ENCODE measurements at places on chromosomes 5 and 9.

- DNase-seq, result no peak
Measured at GRCh38 chr5:54589786-54590185, 72.2 kb downstream of the SNX18 start.

DNA sequence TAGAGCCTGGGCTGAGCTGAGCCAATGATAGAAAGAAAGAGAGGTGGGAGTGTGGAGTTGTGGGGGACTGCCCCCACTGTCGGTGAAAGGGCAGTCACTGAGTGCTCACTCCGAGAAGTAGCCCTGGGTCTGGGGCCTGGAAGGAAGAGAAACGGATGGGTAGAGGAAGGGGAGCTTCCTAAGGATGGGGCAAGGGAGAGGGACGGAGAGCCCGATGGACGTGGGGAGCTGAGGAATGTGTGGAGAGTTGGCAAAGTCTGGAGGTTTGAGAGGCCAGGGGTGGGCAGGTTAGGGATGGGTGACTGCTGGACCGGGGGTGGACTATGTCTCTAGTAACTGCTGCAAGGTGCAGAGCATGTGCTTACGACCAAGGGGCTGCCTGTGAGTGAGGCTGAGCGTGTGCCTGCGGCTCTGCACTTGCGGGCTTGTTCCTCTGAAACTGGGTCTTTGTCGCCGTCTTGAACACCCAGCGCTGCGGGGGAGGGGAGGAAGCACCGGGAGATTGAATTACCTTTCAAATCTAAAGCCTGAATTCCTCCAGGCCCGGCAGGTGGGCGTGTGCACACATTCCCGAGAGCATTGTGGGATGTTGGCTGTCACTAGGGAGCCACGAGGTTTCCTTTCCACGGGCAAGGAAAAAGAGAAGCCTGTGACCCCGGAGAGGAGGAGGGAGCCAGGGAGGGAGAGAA lies 76.4 kb upstream of the ARAP3 start:
- DNase-seq, result peak; percentile 68

DNA sequence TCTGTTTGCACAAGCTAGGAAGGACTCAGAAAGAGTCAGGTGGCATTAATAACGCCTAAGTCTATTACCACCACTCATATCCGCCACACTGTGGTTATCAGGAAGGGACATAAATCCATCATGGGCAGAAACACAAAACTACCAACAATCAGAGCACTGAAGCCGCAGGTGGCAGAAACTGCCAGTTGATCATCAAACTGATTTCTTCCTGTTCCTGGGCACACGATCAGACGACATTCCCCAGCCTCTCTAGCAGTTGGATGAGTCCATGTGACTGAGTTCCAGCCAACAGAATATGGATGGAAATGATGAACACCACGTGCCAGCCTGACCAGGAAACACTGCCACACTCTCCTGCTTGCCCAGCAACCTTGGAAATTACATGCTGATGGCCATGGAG lies 181.7 kb downstream of the ELAVL2 start:
- no peak for DNase-seq

GRCh38 chr5:129249886-129250285 lies 155.3 kb downstream of the ISOC1 start:
- DNase-seq, result no peak

DNA sequence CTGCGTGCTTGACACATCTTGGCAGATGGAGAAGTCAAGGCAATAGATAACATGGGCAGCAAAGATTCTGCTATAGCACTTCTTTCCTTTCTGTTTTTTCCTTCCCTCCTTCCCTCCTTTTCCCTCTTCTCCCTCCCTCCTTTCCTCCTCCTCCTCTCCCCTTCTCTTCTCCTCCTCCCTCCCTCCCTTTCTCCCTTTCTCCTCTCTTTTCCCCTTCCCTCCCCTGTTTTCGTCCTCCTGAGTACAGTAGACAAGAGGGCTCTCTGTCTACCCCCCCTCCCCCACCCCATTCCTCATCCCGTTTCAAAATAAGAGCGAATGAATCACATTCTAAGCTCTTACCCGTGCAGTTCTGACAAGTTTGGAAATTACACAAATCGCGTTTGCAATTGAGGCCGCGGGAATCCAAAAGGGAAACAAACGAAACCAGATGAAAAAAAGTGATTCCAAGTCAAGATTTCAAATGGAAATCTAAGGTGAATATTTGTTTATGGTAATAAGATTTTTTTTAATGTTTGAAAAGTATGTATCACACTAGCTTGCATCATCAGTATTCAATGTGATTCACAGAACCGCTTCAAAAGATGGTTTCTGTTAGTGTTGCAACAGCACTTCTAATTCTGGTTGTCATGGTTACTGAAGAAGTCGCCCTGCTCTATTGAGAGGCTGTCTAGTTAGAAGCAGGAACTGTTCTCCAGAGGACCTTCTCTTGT lies 1.3 kb downstream of the NIM1K start:
- DNase-seq, result no peak

DNA sequence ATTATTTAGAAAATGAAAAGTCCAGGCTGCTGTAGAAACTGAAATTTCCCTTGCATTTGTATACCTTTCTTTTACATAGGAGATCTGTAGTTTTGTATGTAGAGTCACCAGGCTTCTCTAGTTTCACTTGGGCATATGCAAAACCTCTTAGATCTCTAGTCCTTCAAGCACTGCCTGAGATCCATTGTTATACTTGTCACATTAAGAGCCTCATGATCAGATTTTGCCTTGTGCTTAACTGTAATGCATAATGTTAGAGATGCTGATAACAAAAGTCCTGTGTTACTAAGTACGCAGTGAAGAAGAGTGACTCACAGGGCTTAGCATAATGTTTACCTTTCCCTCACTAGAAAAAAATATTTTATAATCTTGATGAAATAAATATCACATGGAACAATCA lies 250.2 kb downstream of the CYLC2 start:
- peak; percentile 78 for DNase-seq

- DNase-seq, result no peak
Measured at GRCh38 chr9:117028103-117028858, 341.2 kb downstream of the TRIM32 start.

DNA sequence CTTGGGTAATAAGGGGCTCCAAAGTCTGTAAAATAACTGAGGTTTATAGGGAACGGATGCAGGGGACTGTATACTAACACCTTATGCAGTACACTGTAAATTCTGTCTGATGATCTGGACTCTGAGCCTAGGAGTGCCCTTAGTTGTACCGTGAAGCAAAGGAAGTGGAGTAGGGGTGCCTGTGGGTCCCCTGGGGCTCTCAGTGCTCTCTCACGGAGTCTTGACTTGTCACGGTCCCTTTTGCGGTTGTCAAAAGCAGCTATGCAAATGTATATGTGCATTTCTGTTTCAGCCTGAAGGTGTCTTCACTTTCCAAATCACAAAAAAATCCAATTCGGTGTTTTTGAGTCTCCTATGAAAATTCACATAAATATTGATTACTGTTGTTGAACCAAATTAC lies 17.8 kb downstream of the DMRT1 start:
- no peak for DNase-seq

GRCh38 chr9:71909887-71910649 lies 925 bp downstream of the ABHD17B start:
- no peak for DNase-seq

- no peak for DNase-seq
Measured at GRCh38 chr5:67401172-67401571, 204.6 kb upstream of the CD180 start.

DNA sequence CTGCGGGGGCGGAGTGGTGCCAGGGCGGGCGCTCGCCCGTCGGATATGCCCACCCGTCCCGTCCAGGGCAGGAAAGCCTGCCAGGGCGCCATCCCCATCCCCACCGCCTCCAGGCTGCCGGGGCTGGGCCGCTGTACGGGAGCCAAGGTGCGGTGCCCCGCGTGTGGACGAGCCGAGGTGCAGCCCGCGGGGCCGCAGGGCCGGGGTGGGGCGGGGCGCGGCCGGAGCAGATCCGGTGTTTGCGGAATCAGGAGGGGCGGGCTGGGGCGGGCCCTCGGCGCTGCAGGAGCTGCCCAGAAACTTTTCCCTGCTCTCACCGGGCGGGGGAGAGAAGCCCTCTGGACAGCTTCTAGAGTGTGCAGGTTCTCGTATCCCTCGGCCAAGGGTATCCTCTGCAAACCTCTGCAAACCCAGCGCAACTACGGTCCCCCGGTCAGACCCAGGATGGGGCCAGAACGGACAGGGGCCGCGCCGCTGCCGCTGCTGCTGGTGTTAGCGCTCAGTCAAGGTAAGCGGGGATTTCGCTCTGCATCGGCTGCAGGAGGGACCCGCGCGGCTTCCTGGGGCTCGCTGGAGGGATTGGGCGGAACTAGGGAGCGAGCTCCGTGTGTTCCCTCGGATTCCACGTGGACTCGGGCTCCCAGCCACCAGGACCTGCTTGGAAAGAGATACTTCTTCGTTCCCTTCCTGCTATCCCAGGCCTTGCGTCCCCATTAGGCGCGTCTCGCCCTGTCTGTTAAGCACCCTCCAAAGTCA lies at the start of gene ITGA2:
Gene ITGA2, plus strand, starts transcription at position 328 of the 756 bp plus-strand sequence. Its CDS starts 117 bp downstream, at position 445.
- DNase-seq, result peak; percentile 5

DNA sequence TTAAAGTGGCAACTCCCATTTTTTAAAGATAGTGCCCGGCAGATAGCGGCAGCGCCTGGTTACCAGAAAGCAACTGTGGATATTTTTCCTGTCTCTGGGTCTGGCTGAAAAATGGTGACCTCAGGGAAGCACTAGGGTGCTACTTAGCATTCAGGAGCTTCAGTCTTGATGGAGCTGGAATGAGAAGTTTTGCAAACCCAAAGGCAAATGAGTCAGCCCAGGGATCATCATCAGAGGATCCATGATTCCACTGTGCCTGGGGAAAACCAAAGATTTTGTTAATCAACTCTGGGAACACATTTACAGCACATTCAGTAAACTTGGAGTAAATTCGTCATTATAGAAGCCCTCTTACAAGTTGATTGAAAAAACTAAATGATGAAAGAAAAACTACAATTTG lies 26.7 kb downstream of the F2R start:
- no peak for DNase-seq

- DNase-seq, result peak; percentile 12
Measured at GRCh38 chr5:175696139-175696854, 38.4 kb downstream of the HRH2 start.

GRCh38 chr5:93055971-93056370 lies 525.0 kb downstream of the NR2F1-AS1 start:
- no peak for DNase-seq

DNA sequence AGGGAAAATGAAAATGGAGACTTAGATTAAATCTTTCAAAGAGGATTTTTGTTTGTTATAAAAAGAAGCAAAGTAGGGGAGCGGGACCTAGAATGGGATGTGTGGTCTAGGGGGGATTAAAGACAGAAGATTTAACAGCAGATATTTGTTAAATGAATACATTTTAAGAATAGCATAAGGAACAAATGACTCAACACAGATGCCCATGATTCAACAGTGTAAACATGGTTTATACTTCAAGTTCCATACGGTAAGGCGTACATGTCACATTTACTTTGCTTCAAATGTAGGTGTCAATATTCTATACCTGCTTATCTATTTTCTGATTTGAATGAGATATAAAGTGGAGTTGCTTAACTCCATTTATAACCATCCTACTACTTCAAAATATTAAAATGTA lies 1.5 kb downstream of the TICAM2 start:
- no peak for DNase-seq

DNA sequence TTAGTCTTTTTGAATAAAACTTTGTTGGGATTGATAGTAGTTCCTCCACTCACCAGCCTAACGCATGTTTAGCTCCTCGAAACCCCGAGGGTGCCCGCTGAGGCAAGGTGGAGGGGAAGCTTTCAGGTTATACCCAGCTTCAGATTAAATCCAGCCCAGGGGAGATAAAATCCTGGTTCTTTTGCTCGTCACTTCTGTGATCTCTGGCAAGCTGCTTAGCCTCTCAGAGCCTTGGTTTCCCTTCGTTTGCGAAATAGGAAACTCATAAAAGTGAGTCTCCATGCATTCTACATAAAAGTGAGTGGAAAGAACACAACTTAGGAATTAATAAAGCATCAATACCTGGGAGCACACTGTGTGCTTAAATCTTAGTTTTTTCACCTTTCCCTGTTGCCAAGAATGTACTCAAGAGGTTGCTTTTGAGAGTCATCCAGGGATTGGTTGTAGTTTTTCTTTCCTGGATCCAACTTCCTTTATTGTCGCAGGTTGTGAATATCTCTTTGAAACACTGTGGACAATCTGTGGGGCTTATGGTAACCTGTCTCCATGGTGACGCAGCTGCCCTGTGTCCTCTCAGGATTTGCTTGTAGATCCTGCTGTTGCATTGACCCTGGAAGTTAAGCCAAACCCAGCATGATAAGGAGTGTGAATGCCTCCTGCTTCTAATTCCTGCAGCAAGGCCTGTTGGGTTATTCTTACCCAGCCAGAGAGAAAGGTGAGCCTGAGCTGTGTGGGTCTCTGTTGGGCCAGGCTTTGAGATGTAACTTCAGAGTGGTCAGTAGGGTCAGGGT lies 2.0 kb downstream of the GALNT12 start:
- no peak for DNase-seq

GRCh38 chr9:121930956-121931355 lies 162.2 kb downstream of the TTLL11 start:
- DNase-seq, result no peak

DNA sequence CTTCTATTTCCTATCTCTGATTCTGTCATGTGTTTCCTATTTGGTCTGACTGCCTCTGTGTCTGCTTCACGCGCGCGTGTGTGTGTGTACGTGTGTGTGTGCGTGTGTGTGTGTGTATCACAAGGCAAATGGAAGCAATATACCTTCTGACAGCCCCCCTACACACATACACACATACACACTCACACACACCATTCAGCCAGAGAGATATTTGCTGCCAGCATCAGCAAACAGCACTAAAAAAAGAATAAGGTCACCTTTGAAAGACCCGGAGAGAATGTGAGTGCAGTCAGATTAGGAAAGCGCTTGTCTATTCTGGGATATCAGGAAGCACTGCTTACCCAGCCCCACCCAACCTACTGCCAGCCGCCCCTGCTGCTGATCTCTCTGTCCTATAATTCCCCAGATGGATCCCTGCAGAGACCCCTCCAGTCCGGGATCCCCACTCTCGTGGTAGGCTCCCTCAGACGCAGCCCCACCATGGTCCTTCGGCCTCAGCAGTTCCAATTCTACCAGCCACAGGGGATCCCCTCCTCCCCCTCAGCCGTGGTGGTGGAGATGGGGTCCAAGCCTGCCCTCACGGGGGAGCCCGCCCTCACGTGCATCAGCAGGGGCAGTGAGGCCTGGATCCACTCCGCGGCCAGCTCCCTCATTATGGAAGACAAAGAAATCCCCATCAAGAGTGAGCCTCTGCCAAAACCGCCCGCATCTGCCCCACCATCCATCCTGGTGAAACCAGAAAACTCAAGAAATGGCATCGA lies 45.7 kb downstream of the PLAC8L1 start:
- no peak for DNase-seq

DNA sequence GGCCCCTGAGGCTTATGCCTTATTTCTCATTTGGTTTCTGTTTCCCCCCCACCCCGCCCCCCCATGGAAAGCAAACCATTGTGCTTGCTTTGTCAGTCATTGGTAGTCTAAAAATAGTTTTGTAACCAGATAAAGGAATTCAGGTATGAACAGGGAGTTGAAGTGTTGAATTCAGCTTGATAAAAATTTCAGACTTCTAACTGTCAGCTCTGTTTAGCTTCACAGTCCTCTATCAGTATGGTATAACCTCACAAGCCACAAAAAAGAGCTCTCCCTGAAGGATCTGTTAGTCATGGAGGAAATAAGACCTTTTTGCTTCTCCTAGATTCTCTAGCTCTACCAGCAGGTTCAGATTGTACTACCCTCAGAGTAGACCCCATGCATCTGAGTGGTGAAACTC lies 378.1 kb downstream of the TMEM38B start:
- DNase-seq, result no peak
